ENCODE measurements at places on chromosomes 5 and 9. TPM values are rescaled to one million over a fixed set of nuclear protein-coding genes. Genes with fewer than 3 reads are reported as not detected.

DNA sequence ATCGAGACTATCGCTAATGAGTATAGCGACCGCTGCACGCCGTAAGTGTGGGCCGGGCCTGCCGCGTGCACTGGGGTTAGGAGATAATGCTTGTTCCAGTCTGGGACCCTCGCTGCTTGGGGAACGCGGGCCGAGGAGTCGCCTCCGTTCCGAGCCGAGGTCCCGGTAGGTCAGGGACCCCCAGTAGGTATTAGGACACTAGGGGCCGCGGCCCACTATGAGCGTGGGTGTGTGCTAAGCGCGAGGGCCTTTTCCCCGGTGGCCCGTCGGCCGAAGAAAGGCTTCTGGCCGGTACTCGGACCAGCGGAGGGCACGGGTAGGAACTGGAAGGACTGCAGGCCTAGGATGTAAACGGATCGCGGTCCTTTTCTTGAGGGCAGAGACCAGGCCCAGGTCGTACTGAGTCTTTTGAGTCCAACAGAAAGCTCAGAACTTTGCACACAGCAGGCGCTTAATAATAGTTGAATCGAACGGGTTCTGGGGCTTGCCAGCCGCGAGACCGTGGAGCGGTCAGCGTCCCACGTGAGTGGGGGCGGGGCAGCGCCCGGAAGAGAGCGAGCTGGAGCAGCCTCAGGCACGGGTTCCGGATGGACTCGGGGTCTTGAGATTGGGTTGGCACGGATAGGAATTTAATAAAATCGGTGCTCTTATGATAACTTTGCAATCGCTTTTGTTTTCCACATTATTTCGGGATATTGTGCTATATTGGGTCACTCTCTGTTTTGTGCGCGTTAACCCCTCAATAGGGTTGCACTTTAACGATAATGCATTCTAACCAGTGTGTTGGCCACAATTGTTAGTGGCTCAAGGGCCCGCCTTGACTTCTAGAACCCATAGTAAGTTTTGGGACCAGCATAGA lies 733 bp downstream of the HSPA4 start:
- peak; percentile 5 for DNase-seq
- peak overlapping the region; percentile 90 for H3K4me3 ChIP-seq
- H3K36me3 ChIP-seq, result no peaks in the 10 kb centered on the region

GRCh38 chr5:106241409-106241808 lies 1429.3 kb downstream of the EFNA5 start:
- H3K27me3 ChIP-seq, result no peaks in the 10 kb centered on the region
- no peak overlapping the region for H3K4me3 ChIP-seq
- no peak for DNase-seq
- no peak overlapping the region for H3K27ac ChIP-seq

- no peak for DNase-seq
- no peaks in the 10 kb centered on the region for H3K36me3 ChIP-seq
- no peaks in the 10 kb centered on the region for H3K4me1 ChIP-seq
- H3K4me3 ChIP-seq, result no peak overlapping the region
- no peaks in the 10 kb centered on the region for H3K27me3 ChIP-seq
Measured at GRCh38 chr9:18023332-18023731, 444.5 kb downstream of the SH3GL2 start.

GRCh38 chr9:133845440-133845839 lies 107.3 kb upstream of the SARDH start:
- no peaks in the 10 kb centered on the region for H3K27me3 ChIP-seq
- DNase-seq, result no peak
- peak overlapping the region; percentile 22 for H3K27ac ChIP-seq
- H3K36me3 ChIP-seq, result no peaks in the 10 kb centered on the region

DNA sequence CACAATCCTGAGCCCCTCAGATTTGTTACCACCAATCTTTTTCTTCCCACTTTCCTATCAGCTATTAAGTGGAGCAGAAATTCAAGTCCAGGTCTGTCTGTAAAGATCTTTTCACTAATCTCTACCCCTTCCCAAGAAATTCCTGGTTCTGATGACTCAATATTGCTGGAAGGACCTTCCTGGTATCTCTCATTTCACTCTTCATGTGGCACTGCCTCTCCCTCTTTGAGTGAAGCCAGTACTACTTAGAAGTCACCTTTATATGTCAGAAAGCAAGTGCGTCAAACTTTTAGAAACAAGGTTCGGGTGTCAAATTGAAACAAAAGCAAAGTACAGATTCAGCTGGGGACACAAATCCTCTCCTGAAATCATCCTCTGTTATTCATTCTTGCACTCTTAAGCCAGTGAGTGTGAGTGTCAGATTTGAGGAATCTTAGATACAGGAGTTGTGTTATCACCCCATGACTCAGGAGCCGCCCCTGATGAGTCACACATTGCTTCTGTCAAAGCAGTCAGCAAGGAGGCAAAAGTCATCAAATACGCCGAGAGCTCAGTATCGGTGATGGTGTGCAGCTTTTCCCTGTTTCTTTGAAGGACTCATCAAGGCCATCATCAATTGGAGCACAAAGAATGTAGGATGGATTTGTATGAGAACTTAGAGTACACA lies 313.0 kb downstream of the CETN3 start:
- H3K27me3 ChIP-seq, result no peaks in the 10 kb centered on the region
- no peaks in the 10 kb centered on the region for H3K36me3 ChIP-seq
- peak overlapping the region; percentile 45 for H3K27ac ChIP-seq
- DNase-seq, result no peak
- H3K4me1 ChIP-seq, result peaks cover 8% of the 10 kb centered on the region

The NDUFA8 gene
- 40.6 TPM for total RNA-seq

The C5orf22 gene
- total RNA-seq, result 11.0 TPM

Measured in esophagus squamous epithelium (tissue), 5 donors.